ENCODE measurements at places on chromosomes 11 and 22. TPM values are rescaled to one million over a fixed set of nuclear protein-coding genes. Genes with fewer than 3 reads are reported as not detected.

Gene KCNA4
- total RNA-seq, result not detected

DNA sequence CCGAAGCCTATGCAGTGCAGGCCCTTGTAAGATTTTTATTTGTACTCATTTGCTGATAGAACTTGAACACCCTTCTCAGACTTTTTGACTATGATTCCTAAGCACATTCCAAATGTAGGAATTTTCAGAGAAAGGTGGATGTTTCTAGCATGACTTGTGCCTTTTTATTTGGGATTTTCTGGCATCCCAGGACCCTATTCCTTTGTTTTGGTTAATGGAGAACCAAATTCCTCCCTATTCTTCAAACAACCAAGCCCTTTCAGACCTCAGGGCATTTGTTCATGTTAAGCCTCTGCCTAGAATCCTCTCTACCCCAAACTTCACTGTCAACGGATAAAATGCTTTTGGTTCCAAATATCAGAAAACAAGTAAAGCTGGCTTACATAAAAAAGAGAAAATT is 371.1 kb downstream of the DDX10 start:
- no peak for DNase-seq
- no peaks in the 10 kb centered on the region for H3K36me3 ChIP-seq
- no peak overlapping the region for H3K4me3 ChIP-seq
- no peak overlapping the region for H3K27ac ChIP-seq

GRCh38 chr11:96229354-96229977 is 113.5 kb downstream of the MAML2 start:
- peaks cover 31% of the 10 kb centered on the region for H3K4me1 ChIP-seq
- no peaks in the 10 kb centered on the region for H3K27me3 ChIP-seq
- H3K4me3 ChIP-seq, result no peak overlapping the region
- H3K36me3 ChIP-seq, result no peaks in the 10 kb centered on the region
- no peak for DNase-seq
- H3K27ac ChIP-seq, result peak overlapping the region; percentile 82

GRCh38 chr11:34466802-34467488 is 28.2 kb downstream of the CAT start:
- no peaks in the 10 kb centered on the region for H3K27me3 ChIP-seq
- no peak overlapping the region for H3K27ac ChIP-seq
- no peak overlapping the region for H3K4me3 ChIP-seq
- no peaks in the 10 kb centered on the region for H3K4me1 ChIP-seq

Gene LRRC55
- total RNA-seq, result not detected

DNA sequence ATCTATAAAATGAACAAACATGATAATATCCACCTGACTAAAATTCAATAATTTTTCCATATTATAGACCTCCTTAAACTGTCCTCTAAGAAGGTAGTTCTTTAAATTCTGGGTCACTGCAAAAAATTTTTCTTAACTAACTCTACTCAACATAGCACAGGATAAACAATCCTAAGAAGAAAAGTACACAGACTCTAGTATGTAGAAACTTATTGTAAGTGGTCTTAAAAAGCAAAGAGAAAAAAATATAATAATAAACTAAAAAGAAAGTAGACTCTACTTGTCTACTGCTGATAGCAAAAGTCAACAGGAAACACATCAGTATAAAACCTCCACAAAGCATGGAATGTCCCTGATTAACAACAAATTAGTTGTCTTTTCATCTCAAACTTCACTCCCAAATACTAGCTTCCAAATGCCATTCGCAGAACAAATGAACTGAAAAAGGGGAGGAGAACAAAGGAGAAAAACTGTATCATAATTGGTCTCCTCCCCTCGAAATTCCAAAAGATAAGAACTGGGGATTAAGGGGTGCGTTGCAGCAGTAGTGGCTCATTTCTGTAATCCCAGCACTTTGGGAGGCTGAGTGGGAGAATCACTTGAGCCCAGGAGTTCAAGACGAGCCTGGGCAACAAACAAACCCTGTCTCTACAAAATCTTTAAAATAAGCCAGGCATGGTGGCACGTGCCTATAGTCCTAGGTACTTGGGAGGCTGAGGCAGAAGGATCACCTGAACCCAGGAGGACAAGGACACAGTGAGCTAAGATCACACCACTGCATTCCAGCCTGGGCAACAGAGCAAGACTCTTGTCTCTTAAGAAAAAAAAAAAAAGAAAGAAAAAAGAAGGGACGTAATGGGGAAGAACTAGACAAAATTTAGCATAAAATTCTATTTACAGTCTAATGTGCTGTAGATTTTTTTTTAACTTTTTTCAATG is 6.5 kb downstream of the FCHSD2 start:
- no peak overlapping the region for H3K27ac ChIP-seq
- no peaks in the 10 kb centered on the region for H3K27me3 ChIP-seq
- H3K4me1 ChIP-seq, result peaks cover 20% of the 10 kb centered on the region
- no peak overlapping the region for H3K4me3 ChIP-seq
- no peak for DNase-seq

DNA sequence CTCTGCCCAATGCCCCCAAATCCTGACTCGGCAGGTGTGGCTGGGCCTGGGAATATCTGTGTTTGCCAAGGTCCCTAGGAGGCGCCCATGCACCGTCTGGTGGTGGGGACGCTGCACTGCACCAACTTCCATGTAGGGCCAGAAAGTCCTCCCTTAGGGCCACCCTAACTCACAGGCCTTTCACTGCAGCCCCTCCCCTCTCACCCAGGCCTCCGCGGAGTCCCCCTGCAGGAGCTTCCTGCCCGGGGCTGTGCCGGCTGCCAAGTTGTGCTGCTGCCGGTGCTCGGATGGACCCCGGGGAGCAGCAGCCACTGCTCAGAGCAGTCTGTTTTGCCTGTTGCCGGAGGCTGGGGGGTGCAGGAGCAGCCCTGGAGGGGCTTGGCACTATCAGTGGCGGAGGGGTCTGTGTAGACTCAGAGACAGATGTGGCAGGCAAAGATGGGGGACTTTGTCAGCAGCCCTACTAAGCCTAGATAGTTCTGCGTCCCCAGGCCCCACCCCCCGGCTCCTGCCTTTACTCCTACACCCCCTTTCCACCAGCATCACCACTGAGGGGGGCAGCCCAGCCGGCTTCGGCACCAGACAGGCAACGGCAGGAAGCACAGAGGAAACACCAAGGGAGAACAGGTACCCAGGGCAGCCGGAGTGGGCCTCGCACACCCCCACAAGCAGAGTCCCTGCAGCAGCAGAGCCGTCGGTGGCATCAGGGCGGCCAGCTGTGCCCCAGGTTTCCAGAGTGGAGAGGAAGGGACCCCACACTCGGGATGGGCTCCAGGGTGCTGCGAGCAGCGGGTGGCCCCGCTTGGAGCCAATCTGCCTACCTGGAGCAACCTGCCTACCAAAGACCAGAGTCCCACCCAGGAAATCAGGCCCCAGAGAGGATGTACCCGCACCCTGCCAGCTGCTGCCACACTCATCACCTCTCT is 124.3 kb downstream of the TRIM29 start:
- no peak overlapping the region for H3K27ac ChIP-seq
- no peak overlapping the region for H3K4me3 ChIP-seq
- peak; percentile 65 for DNase-seq
- no peaks in the 10 kb centered on the region for H3K36me3 ChIP-seq

DNA sequence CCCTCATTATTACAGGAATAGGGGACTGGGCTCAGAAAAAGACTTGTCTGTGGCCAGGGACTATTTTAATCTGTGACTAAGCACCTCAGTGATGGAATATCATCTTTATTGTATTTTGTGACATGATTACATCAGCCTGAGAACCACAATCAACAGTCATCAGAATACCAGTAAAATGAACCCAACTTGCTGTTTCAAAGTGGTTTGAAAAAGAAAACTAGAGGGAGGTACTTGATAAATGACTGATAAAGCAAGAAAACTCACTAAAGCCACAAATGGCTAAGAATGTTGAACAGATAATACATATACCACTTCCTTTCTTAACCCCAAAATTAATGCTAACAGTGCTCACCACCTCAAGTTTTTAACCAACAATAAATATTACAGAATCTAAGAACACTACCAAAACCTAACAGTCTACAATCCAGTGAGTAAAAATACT is 155.7 kb downstream of the ATG16L2 start:
- H3K4me3 ChIP-seq, result no peak overlapping the region
- H3K36me3 ChIP-seq, result no peaks in the 10 kb centered on the region
- no peaks in the 10 kb centered on the region for H3K27me3 ChIP-seq
- H3K27ac ChIP-seq, result peak overlapping the region; percentile 34

Gene CARS1
- total RNA-seq, result 39.7 TPM

GRCh38 chr22:39568278-39568981 is 2.1 kb upstream of the CACNA1I start:
- no peak for DNase-seq
- H3K4me1 ChIP-seq, result no peaks in the 10 kb centered on the region
- H3K36me3 ChIP-seq, result no peaks in the 10 kb centered on the region
- no peak overlapping the region for H3K4me3 ChIP-seq

- no peak overlapping the region for H3K4me3 ChIP-seq
- H3K4me1 ChIP-seq, result peaks cover 21% of the 10 kb centered on the region
- H3K27me3 ChIP-seq, result no peaks in the 10 kb centered on the region
These were observed 72.6 kb upstream of the RAB1B start for GRCh38 chr11:66195867-66196266.

DNA sequence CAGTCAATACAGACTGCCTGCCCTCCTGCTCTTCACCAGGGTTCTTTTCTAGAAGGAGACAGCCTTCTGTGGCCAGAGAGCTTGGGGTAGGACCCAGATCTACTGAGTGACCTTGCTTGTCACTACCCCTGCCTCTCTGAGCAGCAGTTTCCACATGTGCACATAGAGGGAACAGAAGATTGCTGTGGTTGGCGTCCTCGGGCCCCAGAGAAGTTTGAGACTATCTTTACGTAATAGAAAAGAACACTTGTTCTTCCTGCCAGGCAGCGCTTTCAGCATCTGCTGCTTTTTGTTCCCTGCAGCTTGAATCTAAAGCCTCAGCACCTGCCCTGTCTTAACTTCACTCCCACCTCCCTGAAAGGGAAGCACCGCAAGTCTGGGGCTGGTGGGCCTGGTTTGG is 1.9 kb upstream of the FKBP2 start:
- H3K27me3 ChIP-seq, result no peaks in the 10 kb centered on the region
- H3K4me3 ChIP-seq, result no peak overlapping the region
- peaks cover 7% of the 10 kb centered on the region for H3K36me3 ChIP-seq

Gene ARHGAP32
- 13.7 TPM for total RNA-seq

Gene MPPED2
- not detected for total RNA-seq
